B cell (primary cell): ENCODE measurements at places on chromosomes 4 and X. TPM values are rescaled to one million over a fixed set of nuclear protein-coding genes. Genes with fewer than 3 reads are reported as not detected.

DNA sequence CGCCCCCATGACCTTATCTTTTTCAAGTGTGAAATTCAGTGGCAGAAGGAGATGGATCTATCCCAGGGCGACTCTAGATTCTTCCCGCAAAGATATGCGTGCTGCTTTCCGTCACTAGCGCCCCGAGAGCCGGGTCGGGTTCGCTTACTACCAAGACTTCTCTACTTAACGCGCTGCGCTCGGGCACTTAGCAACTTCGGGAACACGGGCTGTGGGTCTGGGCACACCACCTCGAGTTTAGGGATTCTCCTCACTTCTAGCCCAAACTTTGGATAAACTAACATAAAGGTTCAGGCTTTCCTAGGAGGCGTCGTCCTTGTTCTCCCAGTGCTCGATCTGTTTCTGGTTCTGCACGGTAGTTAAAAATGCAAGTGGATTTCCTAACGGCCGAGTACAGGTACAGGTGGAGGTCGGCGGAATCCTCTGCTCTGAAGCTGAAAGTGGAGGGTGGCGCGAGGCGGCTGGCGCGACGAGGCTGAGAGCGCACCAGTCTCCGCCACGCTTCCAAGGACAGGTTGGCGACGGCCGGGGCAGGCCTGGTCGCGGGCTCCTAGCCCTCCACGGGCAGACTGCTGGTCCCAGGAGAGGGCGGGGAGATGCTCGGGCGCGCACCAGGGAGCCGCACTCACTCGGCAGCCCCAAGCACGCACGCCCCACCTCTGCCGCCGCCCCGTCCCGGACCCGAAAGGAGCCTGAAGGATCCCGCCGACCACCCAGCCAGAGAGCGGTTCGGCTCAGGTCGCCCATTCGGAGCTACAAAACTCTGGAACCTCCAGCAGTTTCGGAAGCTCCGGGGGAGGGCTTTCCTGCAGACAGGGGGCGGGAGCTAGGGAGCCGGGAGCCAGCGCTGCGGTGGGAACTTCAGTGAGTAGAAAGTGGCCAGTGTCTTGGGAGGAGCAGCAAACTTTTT, 100.8 kb upstream of the TENM3 start:
- no peak for DNase-seq

Gene IL2RG
- total RNA-seq, result 276 and 297 TPM in 2 replicates

Gene GAGE2A
- not detected in 2 replicates for total RNA-seq

Gene NSG1
- total RNA-seq, result not detected in 2 replicates

- no peak for DNase-seq
Measured at GRCh38 chrX:119389871-119390501, 9.2 kb upstream of the SLC25A43 start.

DNA sequence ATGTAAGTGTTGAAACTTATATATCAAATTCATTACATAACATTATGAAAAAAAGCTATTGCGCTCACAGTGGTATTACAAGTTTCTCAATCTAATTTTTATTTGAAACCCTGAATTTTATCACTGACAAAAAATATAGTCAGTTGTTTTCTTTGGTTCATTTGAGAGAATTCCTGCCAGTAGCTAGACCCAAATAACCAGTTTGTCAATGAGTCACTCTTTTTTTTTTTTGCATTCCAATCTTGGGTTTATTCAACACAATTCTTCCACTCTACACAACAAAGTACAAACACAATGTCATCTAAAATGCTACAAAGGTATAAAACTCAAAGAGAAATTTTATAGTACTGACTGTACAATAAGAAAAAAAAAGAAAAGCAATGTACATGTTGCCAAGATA, 13.1 kb downstream of the HPF1 start:
- DNase-seq, result no peak

- DNase-seq, result no peak
Measured at GRCh38 chr4:175805846-175806245, 6.2 kb downstream of the GPM6A start.

DNA sequence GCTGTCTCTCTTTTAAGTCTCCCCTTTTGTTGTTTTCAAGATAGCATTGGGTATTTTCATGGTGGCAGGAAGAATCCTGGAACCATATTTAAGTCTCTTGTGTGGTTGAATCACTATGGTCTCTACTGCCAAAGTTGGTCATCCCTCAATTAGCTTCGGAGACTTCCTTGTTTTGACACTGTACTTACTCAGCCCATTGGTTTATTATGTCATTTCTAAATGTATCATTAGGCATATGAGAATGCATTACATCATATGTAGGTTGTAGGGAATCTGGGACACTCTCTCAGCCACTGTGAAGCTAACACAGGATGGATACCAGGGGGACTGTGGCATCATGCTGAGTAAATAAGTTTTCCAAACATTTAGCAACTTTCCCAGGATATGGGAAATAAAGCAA, 211.8 kb downstream of the DTHD1 start:
- no peak for DNase-seq

Gene YY2
- total RNA-seq, result 2.6 and 3.0 TPM in 2 replicates

GRCh38 chrX:109739625-109740432, 6.8 kb upstream of the ACSL4 start:
- DNase-seq, result no peak

GRCh38 chr4:115325836-115326235, 212.4 kb upstream of the NDST4 start:
- no peak for DNase-seq

Gene ERCC6L
- 0.34 and 0.36 TPM in 2 replicates for total RNA-seq

- DNase-seq, result no peak
Measured at GRCh38 chrX:40313269-40313668, 215.5 kb upstream of the BCOR start.

Gene GAB3
- 16.5 and 17.2 TPM in 2 replicates for total RNA-seq

Gene TBL1X
- 61.3 and 65.1 TPM in 2 replicates for total RNA-seq

- DNase-seq, result no peak
Measured at GRCh38 chrX:298993-299392, 17.8 kb downstream of the PLCXD1 start.

Gene P2RY10
- 169 and 177 TPM in 2 replicates for total RNA-seq

Gene TLR3
- total RNA-seq, result 0.10 TPM in 1 of 2 replicates, not detected in the other

Gene RAB39B
- 7.8 and 8.8 TPM in 2 replicates for total RNA-seq

GRCh38 chrX:53211391-53211978, 13.5 kb downstream of the KDM5C start:
- no peak for DNase-seq

GRCh38 chr4:40292313-40292759, 42.8 kb upstream of the CHRNA9 start:
- DNase-seq, result no peak

Gene SPP1
- not detected in 2 replicates for total RNA-seq

DNA sequence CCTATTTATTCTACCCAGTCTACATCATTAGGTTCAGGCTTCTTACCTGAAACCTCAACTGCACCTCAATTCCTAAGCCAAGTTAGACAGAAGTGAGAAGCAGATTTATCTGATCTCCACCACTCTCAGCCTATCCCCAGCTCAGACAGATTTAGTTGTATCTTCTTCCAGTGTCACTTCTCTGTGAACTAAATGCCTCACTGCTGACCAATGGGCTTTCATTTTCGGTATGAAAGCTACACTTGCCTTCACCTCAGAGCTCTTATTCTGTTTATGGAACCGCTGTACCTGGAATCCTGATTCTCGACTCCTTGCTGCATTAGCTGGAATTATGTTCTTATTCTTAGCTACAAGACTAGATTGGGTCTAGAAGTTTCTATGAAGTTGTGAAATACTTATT, 833.2 kb downstream of the CCSER1 start:
- no peak for DNase-seq

GRCh38 chrX:71081330-71082123, 13.4 kb upstream of the SNX12 start:
- DNase-seq, result no peak

Gene CDKL2
- 0.27 and 0.81 TPM in 2 replicates for total RNA-seq

GRCh38 chr4:182276210-182277109, 33.3 kb downstream of the TENM3 start:
- no peak for DNase-seq

- DNase-seq, result no peak
Measured at GRCh38 chrX:15973946-15974345, 119.3 kb upstream of the AP1S2 start.

GRCh38 chr4:184169225-184169867, 48.3 kb downstream of the ENPP6 start:
- no peak for DNase-seq

DNA sequence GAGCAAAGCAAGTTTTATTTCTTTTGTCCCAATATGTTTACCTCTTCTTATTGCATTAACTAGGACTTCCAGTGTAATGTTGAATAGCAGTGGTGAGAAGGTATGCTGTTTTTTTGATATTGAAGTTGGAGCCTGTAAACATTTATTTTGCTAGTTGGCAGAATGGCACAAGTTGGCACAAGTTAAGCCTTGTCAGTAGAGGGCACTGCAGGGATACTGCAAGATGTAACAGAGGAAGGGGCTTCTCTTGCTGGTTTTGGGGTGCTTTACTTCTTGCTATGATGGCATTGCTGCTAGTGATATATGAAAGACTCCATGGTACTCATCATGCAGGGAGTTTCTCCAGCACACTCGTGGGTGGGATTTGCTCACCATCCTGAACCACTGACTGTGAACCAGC, 327.3 kb upstream of the ARX start:
- DNase-seq, result no peak

- peak; percentile 13 for DNase-seq
Measured at GRCh38 chrX:44228621-44229020, 114.9 kb downstream of the EFHC2 start.

Gene HPSE
- 1.3 and 2.6 TPM in 2 replicates for total RNA-seq

DNA sequence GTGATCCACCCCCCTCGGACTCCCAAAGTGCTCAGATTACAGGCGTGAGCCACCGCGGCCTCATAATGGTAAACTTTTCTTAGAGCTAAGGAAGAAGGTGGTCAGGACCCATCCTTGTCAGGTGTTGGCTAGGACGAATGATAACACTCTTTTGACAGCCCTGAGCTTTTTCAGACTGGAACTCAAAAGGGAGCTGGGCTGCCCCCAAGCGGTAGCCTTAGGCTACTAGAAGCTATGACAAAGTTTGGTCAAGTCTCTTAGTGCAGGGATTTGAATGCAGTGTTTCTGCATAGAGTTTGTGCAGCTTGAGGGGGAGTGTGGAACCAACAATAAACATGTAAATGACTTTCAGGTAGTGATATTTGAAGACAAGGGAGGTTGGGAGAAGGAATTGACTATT, 11.8 kb upstream of the HSD17B10 start:
- DNase-seq, result peak; percentile 35

GRCh38 chr4:125519371-125520146, 204.8 kb downstream of the FAT4 start:
- no peak for DNase-seq

DNA sequence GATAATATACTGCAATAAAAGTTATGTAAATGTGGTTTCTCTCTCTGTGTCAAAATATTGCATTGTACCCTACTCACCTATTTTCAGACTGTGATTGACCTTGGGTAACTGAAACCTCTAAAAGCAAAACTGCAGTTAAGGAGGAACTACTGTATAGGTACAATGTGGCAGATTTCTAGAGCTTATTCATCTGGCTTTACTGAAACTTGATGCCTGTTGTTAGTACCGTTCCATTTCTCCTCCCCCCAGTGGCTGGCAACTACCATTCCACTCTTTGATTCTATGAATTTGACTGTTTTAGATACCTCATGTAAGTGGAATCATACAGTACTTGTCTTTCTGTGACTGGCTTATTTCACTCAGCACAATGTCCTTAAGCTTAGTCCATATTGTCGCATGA, 61.9 kb downstream of the HOPX start:
- DNase-seq, result no peak

DNA sequence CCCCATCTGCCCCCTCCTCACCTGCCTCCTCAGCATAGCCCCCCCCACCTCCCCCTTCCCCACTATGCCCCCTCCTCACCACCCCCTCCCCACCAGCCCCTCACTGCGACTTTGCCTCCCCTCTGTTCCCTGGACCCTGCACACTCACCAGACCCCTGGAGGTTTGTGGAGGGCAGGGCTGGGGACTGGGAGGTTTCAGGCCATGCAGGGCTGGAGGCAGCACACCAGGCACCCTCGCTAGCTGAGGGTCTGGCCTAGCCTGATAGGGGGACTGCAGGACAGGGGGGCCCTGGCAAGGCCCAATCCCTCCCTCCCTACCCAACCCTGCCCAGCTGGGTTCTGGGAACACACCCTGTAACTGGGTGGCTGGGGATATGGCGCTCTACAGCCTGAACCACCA, 28.0 kb downstream of the TACC3 start:
- DNase-seq, result no peak

DNA sequence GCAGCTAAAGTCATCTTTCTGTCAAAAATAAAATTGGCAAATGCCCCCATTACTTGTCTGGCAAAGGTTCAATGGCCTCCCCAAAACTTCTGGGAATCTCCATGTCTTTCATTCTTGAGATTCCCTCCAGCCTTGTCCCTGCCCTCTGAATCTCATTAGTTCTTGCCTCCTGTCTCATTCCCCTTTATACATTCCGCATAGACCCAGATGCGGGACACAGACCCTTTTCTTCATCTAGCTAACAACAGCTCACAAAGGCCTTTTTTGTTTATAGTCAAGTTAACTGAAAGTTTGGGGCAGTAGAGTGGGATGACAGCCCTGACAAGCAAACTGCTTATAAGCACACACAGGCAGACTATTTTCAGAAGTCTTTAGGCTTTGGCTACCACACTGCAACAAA, 306.1 kb upstream of the FAM241A start:
- no peak for DNase-seq

DNA sequence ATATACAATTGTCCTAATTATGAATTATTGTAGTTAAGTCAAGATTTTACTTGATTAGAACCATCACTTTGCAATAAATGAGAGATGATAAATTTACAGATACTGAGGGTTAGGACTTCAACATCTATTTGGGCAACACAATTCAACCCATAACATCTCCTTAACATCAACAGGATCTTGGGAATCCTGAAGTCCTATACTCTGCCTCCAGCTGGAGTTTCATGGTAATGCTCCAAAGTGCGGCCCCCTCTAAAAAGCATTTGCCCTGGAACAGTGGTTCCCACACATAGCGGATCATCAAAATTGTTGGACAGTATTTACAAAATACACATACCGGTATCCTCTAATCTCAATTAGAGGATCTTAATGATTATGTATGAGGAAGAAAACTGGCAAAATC, 618.6 kb downstream of the CENPC start:
- DNase-seq, result no peak

- DNase-seq, result no peak
Measured at GRCh38 chrX:130738638-130739195, 164.3 kb downstream of the ENOX2 start.

DNA sequence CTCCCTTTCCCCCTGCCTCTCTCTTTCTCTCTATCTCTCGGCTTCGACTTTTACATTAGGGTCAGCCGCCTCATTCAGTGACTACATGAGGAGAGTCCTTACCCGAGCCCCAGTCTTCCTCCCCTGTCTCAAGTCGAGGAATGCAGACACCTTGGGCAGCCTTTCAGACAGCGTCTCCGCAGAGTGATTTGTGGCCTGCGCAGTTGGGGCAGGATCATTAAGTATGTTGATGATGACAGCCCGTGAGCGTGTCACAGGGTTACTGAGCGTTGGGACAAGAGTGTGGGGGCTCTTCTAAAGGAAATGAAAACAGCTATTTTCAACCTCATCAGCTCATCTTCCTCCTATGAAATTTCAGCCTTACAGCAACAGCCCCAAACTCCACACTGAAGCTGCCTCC, 312.1 kb upstream of the GATB start:
- DNase-seq, result no peak
